Hematopoietic multipotent progenitor cell treated with erythropoietin and hydrocortisone succinate and interleukin-3 and kit ligand, for 17 days (in vitro differentiated cells): ENCODE measurements at places on chromosomes 7 and 10.

- no peak for DNase-seq
These were observed 37.2 kb downstream of the ERLIN1 start for GRCh38 chr10:100148353-100149211.

GRCh38 chr7:824081-824480 lies 8.2 kb upstream of the SUN1 start:
- DNase-seq = no peak

GRCh38 chr7:37031571-37032257 lies 307.4 kb upstream of the AOAH start:
- DNase-seq = no peak

- no peak for DNase-seq
These were observed 40.4 kb downstream of the GTF2IRD1 start for GRCh38 chr7:74494076-74494548.

DNA sequence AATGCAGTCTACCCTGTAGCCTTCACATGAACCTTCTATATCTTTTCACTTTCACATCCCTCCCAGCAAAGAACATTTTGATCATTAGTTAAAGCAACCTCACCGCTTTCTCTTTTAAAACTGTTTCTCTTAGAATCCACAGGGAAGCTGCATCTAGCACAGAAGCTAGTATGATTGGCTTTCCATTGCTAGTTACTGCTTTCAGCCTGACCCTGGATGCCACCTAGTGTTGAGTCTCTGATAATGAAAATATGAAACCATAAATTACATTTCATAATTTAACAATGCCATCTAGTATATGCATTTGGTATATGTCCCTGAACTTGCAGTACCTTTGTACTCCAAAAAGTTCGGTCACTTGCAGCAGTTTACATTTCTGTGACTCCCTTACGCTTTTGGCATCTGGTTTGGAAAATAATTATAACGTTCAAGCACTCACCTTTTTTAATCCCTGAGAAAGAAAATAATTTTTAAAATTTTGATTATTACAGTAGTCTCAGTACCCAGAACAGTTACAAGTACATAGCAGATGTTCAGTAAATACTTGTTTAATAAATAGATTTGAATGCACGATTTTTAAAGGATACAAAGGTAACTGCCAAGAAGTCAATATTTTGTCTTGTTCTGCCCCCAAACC lies 22.7 kb downstream of the CISD1 start:
- DNase-seq = peak; percentile 47
